Placental pericyte (primary cell): ENCODE measurements at places on chromosomes 1 and 21. TPM values are rescaled to one million over a fixed set of nuclear protein-coding genes. Genes with fewer than 3 reads are reported as not detected.

The LRRC8C gene
- total RNA-seq: 10.1 and 39.8 TPM in 2 replicates

The TBX15 gene
- total RNA-seq: under 0.01 and 0.14 TPM in 2 replicates

The SLC35F3 gene
- total RNA-seq: 1.9 TPM in 1 of 2 replicates, not detected in the other

The KCNT2 gene
- 0.14 and 0.44 TPM in 2 replicates for total RNA-seq

The CCDC185 gene
- total RNA-seq: not detected in 2 replicates

The RNU1-2 gene
- under 0.01 TPM in 2 replicates for total RNA-seq
